ENCODE measurements at places on chromosomes 2 and 18.
A peak's percentile ranks its signal among the peaks of the same experiment; 100 is the strongest.

GRCh38 chr2:149572102-149572953 is 15.2 kb downstream of the MMADHC start:
- DNase-seq, result no peak

DNA sequence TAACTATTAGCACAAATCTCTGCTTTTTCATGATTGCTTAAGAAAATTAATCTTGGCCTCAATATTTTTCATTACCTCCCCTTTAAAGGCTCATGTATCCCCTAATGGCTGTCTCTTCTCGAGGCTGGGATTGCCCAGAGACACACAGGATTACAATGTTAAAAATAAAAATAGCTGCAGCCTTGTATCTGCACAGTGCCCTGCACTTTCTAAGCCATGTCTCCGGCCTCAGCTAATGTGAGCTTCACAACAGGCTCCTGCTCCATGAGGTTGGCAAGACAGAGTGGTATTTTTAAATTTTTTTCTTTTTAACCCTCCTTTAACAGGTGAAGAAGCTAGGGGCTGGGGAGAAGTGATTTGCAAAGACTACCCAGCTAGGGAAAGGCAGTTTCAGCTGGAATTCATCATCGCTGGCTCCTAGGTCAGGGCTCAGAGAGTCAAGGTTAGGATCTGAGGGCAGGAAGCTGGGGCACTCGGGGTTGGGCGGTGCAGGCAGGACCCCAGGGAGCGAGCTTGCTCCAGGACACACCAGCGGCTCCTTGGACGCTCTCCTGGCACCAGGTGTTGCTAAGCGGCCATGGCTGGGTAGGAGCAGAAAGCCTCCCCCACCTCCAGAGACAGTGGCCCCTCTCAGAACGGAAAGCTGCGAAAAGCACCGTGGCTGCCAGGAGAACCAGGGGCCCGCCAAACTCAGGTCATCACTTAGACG is 135.6 kb downstream of the SMAD2 start:
- no peak for DNase-seq

DNA sequence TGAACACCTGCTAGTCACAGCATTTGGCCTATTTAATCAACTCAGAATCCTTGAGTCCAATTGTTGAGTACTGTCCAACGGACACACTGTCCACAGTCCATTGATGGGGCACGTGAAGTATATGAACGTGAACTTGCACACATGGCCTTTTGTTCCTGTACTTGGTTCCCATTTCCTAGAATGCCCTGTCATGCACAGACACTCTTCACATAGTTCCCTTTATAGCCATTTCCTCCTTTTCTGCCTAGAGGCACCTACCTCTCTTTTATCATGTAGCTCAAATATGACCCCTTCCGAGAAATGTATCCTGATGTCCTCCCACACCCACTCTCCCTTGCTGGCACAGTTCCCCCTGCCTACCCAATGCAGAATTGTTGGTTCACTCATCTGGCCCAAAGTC is 8.7 kb upstream of the CRYGA start:
- no peak for DNase-seq

DNA sequence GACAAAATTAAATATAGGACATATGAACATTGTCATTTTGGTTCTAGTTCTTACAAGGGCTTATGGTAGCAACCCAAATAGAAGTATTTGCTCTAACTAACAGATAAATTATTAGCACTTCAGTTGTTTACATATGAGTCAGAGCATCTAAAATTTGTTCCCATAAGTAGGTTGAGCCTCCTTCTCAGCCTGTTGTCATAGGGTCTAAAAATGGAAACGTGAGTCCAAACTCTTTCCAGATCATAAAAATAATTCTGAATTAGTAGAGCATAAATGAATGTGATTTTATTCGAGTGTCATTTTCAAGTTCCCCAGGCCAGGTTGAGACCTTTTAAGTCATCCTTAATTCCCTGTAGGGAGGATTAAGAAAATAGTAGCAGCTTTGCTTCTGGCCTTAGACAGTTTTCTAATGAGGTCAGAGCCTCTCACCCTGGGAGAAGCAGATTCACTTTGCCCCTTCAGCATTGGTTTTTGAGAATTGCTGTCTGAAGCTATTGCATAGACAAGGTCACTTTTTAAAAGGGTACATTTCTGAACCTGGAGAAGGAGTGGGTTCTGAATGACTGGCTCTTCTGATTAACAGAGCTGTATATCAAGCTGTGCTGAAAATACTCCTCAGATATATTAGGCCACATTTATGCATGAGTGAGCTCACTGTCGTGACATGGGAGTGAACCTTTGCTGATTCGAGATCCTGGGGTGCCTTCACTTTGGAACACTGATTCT is 164.3 kb downstream of the NEDD4L start:
- peak; percentile 54 for DNase-seq

DNA sequence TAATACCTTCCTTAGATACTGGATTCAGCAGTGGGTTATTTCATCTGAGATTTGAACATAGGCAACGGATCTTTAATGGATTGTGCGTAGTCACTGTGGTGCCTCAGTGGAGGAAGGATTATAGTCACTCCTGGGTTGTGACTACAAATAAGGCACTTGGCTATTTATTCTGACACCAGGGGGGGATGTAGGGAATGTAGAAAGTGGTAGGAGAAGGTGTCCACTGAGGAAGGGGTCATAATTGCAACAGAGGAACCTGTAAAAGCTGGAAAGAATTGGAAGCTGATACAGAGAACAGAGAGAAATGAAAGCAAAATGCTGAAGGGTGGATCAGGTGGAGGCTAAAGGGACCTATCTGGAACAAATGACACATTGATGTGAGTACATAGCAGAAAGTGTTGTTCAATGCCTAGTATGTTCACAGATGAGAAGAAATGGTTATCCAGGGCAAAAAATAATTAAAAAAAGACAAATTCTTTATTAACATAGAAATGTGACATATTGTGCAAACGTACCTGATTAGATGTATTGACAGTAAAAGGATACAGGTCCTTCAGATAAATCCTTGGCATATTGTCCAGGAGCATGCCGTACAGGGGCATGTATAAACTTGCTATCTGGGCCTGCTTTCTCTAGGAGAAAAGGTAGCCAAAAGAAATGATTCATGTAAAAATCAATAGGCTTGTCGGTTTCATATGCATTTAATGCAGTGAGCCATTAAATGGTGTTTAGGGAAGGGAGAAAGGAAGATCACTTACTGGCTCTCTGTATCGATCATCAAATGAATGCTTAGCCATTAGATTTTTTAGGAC is 91.2 kb upstream of the CCDC195 start:
- DNase-seq, result peak; percentile 17

DNA sequence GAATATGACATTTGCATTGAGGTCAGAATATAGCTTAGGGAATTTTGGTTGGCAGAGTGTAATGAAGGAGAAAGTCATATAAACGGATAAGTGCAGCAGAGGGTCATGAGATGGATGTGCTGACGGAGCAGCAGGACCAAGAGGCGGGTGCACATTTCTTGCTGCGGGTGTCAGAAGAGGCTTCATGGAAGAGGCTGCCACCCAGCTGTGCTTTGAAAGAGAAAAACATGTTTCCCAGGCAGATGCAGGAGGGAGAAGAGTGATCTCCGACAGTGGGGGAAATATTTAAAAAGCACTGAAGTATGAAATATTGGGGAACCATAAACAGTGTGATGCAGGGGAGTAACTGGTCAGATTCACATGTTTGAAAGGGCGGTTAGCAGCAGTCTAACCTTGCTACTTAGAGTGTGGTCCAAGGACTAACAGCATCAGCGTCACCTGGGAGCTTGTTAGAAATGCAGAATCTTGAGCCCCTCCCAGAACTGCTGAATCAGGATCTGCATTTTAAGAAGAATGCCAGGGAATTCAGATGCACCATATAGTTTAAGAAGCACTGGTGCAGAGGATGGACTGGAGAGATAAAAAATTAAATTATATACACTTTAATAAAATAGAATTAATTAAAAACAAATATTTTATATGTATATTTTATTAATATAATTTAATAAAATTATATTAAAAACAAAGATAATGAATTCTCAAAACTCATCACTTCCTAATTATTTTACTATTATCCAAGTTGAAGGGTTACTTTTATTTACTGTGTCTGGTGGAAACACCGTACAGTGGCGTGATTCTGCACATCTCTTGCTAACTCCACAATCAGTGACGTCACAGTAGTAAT is 36.1 kb upstream of the SCYGR1 start:
- DNase-seq, result no peak

DNA sequence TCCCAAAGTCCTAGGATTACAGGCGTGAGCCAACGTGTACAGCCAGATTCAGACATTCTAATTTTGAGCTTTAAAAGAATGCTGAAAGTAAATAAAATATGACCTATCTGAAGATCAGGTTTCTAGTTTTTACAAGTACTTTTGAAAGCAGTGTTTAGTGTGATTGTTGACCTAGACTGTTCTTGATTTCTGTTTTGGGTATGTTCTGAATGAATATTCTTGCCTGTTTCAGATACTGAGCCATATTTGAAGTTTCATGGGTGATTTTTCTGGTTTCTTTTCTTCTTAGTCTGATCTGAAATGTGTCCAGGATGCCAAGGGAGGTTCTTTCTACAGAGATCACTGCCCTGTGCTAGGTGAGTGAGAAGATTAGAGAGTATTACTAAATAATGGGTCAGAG is 37.2 kb downstream of the MIB1 start:
- DNase-seq, result no peak

- no peak for DNase-seq
Measured at GRCh38 chr2:120771781-120772208, 36.1 kb downstream of the GLI2 start.

DNA sequence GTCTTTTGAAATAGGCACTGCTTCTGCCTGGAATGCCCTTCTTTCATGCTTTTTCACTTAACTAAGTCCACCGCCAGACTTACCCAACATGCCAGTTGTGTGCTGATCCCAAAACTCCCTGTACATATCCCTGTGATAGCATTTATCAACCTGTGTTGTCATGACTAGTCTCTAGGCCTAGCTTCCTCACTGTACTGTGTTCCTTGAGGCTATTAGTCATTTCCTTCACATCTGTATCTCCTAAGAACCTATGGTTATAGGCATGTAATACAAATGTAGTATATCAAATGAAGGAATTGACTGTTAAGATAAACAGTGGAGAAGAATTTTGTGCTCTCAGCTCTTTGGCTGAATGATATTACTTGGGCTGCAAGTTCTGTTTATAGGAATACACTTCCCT is 184.3 kb downstream of the CYRIA start:
- no peak for DNase-seq

DNA sequence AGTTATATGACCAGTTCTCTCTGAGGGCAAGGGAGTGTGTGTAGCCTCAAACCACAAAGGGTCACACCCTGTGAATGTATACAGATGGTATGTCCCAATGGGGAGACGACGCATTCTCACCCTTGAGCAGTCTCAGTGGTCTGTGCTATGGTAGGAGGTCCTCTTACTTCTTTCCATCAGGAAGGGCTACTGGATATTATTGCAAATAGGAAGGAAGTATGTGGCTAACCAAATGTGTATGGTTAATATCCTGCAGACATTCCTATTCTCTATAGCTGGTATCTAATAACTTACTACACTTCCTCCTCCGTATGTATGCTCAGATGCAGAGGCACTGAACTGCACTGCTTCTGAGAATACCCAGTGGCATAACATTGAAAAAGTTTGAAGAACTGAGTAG is 306.7 kb upstream of the CCDC68 start:
- no peak for DNase-seq

DNA sequence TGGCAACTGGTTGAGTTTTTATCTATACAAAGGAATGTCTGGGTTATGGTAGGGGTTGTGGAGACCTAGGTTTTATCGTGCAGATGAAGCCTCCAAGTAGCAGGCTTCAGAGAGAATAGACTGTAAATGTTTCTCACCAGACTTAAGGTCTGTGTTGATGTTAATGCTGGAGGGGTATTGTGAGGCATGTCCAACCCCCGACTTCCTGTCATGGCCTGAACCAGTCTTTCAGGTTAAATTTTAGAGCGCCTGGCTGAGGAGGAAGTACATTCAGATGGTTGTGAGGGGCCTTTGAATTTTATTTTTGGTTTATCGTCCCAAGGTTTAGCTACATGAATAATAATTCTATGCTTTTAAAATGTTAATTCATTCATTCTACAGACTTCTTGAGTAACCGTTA is 435.1 kb downstream of the DLGAP1 start:
- DNase-seq, result peak; percentile 38

- peak; percentile 16 for DNase-seq
Measured at GRCh38 chr2:151756820-151757219, 22.5 kb upstream of the NEB start.

DNA sequence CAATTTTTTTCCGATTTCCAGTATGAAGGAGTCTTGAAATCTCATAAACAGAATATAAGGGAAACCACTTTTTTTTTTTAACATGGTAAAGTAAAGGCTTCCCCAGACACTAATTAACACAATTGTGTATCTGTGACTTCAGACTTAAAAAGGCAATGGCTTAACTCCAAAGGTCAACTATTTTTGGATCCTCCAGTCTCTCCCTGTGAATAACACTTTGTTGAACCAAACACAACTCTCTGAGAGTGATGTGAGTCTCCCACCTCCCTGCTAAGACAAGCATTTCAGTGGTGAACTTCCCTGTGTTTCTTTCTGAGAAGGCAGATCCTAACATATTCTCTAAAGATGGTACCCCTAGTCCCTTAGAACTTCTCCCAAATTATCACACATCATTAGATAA is 219.6 kb upstream of the RBBP8 start:
- DNase-seq, result no peak

- no peak for DNase-seq
Measured at GRCh38 chr2:134771313-134771801, 52.6 kb upstream of the TMEM163 start.

DNA sequence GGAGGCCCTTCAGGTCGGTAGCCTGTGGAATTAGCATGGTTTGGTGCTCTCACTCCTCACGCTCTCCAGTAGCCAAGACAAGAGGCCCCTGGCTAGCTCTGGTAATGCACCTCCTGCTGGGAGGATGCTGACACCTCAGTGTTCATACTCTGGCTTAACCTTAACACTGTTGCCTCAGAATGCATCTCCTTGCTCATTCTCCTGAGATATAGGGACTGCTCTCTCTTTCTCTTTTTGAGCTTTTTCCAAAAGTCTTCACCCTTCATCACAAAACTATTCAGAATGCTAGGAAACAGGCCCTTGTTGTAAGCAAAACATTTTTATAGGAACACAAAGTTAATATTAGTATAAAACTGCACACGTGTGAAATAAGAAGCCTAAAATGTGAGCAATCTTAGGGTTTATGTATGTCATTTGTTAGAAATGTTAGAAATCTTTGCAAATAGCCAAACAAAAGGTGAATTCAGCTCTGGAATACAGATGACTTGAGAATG is 17.3 kb upstream of the IMPA2 start:
- peak; percentile 43 for DNase-seq

DNA sequence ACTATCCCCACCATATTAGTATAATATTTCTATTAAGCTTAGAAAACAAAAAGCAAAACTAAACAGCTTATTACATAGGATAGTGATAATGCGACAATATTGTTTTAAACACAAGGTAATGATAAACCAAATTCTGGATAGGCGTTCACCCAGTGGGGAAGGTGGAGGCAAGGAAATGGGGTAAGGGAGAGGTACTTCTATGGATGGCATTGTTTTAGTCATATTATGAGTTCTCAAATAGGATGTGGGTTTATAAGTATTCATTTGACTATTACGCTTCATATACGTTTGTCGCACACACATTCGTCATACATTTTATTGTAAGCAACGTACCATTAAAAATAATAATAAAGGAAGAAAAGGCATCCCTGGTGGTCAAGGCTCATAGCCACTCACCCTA is 88.8 kb upstream of the DNMT3A start:
- DNase-seq, result no peak

GRCh38 chr2:235836491-235836911 is 331.7 kb downstream of the GBX2 start:
- peak; percentile 26 for DNase-seq

GRCh38 chr2:70132244-70133126 is 45.2 kb downstream of the PCBP1 start:
- peak; percentile 88 for DNase-seq

All from DMS53 (cell line).